ENCODE measurements at places on chromosomes 13 and 19. TPM values are rescaled to one million over a fixed set of nuclear protein-coding genes. Genes with fewer than 3 reads are reported as not detected.

GRCh38 chr13:111558700-111559088 lies 238.3 kb downstream of the TEX29 start:
- no peak for DNase-seq

DNA sequence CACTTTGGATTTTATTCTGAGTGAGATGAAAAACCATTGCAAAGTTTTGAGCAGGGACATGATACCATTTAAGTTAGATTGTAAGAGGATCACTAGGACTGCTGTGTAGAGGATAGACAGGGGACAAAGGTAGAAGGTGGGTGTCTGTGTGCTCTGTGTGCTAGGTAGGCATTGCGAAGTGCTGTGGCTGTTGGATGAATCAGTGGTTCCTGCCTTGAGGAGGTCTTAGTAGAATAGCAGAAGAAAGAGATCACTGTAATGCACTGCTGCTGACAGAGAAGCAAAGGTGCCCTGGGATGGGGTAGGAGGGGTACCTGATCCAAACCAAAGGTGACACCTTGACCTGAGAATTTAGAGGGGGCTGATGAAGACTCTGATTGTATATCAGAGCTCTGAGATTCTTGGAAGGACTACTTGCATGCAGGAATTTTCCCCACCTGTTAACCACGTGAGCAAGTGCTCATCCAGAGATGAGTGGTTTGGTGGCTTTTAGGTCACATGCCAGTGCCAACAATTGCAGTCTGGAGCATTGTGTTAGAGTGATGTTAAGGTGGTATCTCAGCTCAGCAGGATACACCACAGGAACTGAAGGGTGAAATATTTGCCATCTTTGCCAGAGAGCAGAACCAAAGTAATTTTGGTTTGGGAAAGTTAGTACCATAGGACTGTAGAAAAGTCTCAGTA lies 10.8 kb downstream of the WASF3 start:
- no peak for DNase-seq

DNA sequence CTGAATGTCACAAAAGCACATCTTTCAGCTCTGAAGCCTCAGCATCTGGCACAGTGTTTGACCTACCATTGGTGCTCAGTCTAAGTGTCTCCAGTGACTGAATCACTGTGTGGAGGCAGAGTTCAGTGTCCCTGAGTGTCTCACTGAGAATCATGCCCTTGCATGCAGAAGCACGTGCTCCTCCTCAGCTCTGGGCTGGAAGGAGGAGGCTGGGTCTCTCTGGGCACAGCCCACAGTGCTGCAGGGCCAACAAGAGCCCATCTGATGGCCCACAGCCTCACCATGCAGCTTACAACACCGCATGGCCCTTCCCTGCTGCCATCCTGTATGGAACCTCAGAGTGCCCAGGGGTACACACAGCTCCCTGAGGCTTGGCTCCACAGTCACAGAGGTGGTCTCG lies 86.1 kb downstream of the TEX26 start:
- DNase-seq: no peak

DNA sequence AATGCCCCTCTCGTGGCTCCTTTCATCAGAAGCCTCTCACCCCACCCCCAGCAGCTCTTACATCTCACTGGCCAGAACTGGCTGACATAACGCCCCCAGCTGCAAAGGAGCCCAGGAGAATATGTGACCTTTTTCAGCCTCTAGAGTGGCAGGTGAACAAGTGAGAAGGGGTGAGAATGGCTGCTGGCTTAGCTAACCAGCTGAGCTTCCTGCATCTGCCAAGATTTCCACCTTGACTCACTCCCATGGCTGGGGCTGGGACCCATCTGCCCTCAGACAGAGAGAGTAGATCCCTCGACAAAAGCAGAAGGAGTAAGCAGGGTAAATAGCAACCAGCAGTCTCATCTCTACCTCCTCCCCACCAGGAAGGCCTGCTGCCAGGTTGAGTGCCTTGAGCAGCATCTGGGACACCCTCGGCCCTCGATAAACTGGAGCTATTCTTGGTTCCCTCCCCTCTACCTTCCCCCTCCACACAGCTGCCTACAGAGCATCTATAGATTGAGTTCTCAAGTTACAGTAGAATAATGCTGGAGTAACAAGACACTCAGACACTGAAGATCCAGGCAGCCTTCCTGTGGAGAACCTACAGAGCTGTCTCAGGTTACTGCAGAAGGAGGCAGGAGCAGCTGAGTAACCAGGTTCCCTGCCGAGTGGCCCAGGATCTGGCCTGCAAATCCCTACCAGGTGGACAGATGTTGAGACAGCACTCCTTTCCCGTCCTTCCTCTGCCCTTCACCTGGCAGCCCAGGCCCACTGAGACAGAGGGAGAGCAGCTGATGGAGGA lies 15.5 kb downstream of the KASH5 start:
- DNase-seq: peak; percentile 74

DNA sequence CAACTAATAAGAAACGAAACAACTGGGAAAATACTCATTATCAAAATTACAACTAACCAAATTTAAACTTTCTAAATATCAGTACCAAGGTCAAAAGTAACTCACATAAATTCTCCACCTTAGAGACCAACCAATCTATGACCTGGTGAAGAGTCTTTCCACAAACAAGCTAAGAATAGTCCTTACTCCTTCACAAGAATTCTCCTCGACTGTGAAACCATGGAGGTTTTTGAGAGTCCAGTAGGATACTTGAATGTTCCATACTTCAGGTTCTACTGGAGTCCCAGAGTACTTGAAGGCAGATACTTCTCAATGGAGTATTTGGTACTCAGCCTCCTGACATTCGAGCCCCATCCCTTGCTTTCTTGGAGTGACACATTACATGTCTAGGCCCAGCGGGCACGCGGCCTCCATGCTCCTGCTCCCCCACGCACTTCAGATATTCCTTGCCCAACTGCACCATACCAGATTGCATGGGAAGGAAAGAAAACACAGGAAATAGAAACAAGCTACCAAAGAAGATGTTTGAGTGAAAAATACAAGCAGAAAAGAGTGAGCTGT lies 63.9 kb downstream of the ABCC4 start:
- DNase-seq: no peak

DNA sequence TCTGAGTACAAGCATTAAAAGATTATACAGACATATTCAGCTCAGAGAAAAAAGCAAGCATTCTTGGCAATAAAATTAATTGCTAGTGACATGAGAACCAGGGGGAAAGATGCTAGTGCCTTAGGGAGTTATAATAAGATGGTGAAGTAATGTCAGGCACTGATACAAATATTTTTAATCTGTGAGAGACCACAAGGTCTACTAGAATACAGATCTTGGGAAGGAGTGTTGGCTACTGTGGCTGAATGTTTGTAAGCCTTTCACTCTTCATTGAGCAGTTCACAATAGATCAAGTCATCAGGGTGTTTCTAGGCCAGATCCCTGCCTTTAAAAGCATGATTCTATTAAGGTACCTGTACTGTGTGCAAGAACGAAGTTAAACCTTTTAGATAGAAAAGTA lies 16.4 kb downstream of the FREM2 start:
- no peak for DNase-seq

DNA sequence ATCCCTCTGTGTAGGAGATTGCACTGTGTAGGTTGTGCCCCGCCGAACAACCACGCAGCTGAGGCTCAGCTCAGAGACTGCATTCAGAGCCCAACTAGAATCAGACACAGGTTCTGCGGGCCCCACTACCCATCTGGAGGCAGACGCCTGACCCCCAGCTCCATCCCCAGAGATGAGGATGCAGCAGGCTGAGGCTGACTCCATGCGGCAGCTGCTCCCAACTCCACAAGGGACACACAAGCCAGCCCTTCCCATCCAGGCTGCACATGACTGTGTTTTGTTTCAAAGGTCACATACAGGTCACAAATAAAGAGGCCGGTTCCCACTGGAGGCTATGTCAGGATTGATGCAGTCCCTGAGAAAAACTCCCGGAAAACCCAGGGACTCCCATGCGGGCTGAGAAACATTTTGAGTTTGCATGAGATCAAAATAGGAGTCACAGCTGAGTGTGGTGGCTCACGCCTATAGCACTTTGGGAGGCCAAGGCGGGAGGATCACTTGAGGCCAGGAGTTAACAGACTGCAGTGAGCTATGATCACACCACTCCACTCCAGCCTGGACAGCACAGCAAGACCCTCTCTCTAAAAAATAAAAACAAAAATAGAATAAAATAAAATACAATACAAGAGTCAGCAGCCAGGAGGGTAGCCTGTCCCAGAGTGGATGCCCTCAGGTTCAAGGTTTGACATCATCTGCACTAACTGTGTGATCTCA lies 14.0 kb downstream of the ELL start:
- no peak for DNase-seq

DNA sequence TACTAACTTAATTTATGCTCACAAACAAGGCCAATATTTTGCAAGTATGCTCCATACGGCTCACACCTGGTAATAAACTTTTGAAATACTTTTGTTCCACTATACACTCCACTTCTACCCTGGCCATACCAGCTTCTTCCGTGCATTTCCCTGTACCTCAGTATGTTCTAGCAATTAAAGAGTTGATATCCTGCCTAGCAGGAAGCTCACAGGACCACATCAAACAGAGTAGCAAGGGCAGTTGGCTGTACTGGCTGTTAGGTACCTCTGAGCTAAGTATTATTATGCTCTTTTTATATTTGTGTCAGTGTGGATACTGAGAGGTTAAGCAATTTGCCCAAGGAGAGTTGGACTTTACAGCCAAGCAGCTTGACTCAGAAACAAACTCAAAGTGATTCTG lies 257.7 kb downstream of the SLITRK6 start:
- no peak for DNase-seq

DNA sequence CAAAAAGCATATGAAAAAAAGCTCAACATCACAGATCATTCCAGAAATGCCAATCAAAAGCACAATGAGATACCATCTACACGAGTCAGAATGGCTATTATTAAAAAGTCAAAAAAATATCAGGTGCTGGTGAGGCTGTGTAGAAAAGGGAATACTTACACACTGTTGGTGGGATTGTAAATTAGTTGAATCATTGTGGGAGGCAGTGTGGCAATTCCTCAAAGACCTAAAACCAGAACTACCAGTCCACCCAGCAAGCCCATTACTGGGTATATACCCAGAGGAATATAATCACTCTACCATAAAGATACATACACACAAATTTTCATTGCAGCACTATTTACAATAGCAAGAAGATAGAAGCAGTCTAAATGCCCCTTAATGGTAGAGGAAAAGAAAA lies 529.9 kb downstream of the SLITRK1 start:
- DNase-seq: no peak

DNA sequence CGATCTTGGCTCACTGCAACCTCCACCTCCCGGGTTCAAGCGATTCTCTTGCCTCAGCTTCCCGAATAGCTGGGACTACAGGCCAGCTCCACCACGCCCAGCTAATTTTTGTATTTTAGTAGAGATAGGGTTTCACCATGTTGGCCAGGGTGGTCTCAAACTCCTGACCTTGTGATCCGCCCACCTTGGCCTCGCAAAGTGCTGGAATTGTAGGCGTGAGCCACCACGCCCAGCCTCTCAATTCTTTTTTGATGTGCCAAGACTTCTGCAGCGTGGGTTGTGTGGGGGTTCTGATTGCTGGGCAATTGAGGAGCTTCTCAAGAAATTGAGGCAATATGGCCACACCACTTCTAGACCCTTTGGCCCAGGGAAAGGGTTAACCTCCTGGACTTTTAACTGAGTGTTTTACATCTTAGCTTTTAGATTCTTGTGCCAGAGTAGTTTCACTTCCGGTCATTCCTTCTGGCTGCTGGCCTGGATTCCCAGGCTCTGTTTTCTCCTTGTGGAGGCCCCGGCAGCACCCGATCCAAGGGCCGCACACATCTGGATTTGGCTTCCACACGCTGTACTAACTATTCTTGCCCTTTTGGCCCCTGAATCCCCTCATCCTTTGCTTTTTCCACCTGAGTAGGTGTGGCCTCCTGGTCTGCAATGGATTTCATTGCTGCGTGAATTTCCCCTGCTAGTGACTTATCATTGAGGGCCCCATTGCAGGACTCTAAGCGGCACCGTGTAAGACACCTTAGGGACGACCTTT lies 14.7 kb downstream of the SMARCA4 start:
- DNase-seq: peak; percentile 49

- no peak for DNase-seq
Measured at GRCh38 chr13:78401873-78402707, 201.3 kb downstream of the POU4F1 start.

- DNase-seq: no peak
Measured at GRCh38 chr19:40705362-40705651, 11.4 kb downstream of the COQ8B start.

GRCh38 chr13:113034451-113035212 lies 65.6 kb downstream of the MCF2L start:
- peak; percentile 73 for DNase-seq

The ERICH6B gene
- not detected for polyA plus RNA-seq

The RFPL4A gene
- not detected for polyA plus RNA-seq

The GFY gene
- not detected for polyA plus RNA-seq

The TGFBR3L gene
- polyA plus RNA-seq: 1.5 TPM

The FBXO27 gene
- 7.8 TPM for polyA plus RNA-seq

The METTL21C gene
- not detected for polyA plus RNA-seq

The ZNF177 gene
- 5.7 TPM for polyA plus RNA-seq

Measured in kidney (tissue), 22 donors.